KBM-7 (cell line): ENCODE measurements at places on chromosomes 4 and X.

DNA sequence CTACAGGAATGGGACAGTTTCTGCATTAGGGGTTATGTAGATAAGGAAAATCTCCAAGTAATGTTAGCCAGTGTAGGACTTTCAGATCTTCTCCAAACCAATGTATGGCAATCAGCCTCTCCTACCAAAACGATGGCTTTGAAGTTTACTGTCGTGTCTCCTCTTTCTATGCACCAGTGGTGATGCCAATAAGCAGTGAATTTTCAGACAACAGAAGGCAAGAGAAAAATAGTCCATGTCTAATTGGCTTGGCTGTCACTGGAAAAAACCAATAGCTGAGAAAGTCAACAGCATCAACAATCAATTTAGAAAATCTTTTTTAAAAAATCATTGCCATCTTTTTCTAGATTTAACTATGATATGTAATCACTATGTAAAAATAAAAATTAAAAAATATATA lies 35.0 kb downstream of the LIMCH1 start:
- no peak for DNase-seq

DNA sequence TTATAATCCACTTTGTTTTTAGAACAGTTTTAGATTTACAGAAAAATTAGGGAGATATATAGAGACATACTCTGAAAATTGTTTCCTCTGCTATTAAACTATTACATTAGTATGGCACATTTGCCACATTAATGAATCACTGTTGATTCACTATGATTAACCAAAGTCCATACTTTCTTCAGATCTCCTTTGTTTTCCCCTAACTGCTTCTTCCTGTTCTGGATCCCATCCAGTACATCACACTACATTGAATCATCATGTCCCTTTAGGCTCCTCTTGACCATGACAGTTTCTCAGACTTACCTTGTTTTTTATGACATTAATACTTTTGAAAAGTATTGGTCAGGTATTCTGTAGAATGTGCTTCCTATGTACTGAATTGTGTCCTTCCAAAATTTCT lies 109.2 kb upstream of the EDNRA start:
- DNase-seq: no peak

DNA sequence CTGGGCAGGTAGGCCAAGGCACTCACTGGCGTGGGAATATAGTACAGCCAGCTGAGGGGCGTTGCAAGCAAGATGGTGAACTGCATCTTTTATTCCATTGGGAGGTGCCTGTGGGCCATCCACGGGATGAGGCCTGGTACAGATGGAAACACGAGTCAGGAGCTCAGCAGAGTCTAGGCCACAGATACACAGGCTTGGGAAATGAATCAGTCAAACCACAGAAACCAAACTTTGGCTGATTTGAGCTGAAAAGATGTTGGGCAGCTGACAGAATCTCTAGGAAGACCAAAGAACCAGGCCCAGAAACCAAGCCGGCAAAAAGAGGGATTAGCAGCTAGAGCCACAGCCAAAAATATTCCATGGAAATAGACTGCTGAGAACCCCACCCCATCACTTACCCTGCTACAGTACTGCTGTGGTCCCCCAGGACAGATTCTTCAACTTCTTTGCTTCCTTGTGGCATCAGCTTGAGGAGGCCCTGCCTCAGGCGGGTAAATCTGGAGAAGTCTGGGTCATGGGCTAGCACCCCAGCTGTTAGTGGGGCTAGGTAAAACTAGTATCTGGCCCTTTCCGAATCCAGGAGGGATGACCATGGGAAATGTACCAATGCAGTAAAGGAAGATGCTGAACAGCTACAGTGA lies 75.4 kb downstream of the TMEM131L start:
- no peak for DNase-seq

DNA sequence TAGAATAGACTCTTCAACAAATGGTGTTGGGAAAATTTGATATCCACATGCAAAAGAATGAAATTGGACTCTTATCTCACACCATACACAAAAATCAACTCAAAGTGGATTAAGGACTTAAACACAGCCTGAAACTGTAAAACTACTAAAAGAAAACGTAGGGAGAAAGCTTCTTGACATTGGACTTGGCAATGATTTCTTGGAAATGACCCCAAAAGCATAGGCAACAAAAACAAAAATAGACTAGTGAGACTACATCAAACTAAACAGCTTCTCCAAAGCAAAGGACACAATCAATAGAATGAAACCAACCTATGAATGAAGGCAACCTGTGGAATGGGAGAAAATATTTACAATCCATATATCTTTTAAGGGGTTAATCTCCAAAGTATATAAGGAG lies 94.7 kb upstream of the INTU start:
- DNase-seq: no peak

- no peak for DNase-seq
Observed at GRCh38 chr4:151674804-151675391, 85.9 kb downstream of the GATB start.

DNA sequence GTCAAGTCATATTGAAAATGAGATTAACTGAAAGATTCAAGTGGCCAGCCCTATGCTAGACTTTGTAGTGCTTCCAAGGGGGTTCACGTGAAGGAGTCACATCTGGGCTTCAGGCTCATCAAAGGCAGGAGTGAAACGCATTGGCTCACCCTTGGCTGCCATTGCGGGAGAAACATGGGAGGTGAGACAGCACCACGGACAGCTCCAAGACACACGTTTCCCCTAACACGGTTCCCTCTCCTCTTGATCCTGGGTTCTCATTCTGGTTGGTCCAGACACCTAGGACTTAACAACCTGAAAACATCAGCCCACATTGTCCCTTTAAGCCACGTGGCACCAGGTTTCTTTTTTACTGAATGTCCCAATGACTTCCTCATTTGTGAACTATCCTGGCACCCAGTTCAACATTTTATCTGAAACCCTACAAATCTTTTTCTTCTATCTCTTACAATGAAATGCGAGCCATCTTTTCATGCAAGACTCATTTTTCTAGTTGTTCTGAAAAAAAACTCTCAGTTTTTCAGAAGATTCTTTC lies 279.0 kb upstream of the VCX3A start:
- peak; percentile 1 for DNase-seq

- DNase-seq: no peak
Observed at GRCh38 chr4:40124690-40125089, 68.0 kb downstream of the N4BP2 start.

DNA sequence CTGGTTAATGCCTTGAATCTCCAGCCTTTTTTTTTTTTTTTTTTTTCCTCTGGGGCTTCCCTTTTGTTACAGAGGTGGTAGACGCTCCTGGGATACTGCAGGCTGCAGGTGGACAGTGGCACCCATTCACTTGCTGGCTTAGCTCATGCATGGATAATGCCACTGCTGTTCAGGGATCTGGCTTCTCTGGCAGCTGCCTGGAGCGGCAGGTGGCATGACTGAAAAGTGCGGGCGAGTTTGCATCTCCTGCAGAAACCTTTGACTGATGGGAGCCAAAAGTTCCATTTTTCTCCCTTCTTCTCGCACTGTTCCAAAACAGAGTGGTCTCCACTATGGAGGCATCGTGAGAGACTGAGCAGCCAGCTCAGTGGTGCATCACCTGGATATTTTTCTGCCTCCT lies 5.9 kb upstream of the STIM2 start:
- no peak for DNase-seq

GRCh38 chr4:45199736-45200135 lies 473.4 kb upstream of the GNPDA2 start:
- DNase-seq: no peak

DNA sequence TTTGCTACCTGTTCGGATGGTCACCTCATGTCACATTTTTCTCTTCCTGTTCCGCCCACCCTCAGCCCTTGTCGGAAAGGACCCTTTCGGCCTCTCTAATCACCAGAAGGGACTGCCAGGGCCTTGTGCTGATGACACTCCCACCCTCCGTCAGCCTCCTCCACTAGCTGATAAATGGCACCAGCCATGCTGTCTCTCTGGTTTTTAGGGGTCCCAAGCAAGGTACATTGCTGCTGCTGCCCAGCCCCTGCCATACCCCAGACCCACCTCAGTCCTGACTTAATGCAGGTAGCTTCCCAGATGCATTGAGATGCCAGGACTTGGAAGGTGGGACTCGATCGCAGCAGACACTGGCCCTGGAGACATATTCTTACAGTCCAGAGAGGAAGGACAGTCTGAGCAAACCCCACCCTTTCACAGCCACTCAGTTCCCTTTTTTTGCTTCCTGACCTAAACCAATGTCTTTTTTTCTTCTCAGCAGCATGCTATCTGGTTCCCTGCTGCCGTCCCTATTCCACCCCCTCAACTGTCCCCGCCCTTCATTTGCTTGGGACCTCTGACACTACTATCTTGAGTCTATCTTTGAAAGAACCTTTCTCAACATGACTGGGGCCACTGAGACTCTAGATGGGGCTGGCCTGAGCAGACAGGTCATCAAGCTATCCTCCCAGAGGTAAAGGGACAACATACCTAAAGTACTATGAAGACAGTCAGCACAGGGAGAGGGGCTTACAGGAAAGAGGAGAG lies at the start of gene BTK:
TSS of gene BTK (minus strand) at position 397 of the 747 bp plus-strand sequence. CDS start 10,907 bp downstream, outside the sequence.
- peak; percentile 97 for DNase-seq
